Hematopoietic multipotent progenitor cell treated with erythropoietin and hydrocortisone succinate and interleukin-3 and kit ligand, for 4 days (in vitro differentiated cells): ENCODE measurements at places on chromosomes 2 and 18.

DNA sequence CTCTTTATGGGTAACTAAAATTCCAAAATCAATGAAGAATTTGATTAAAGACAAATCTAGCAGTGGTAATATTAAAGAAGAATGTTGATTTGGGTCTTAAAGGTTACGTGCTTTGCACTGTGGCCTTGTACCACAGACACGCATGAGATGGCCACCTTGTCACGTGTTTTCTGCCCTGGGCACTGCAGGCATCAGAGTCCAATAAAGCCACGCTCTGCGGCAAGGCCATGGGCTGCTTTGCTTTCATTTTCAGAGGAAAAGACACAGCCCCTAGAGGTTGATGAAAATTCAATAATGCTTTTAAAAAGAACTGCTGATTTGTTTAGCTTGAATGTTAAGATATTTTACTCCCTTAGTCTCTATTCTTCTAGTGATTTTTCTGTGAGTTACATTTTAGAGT lies 30.4 kb downstream of the AOX1 start:
- DNase-seq = peak; percentile 36

GRCh38 chr2:209696836-209697711 lies 74.6 kb upstream of the UNC80 start:
- DNase-seq = no peak

DNA sequence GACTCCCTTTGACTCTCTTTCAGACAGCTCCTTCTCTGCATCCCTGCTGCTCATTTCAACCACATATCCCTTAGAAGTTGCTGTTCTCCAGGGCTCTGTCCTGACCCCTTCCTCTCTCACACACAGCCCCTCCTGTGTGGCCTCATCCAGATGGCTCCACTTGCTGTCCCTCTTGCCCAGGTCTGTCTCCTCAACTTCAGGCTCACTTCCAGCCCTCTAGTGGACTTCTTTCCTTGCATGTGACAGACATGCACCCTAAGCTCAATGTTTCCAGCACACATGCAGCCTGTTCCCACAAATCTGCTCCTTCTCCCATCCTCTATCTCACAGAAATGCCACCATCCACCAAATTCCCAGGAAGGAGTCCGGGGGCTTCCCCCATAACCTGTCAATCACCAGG lies 9.0 kb upstream of the MRPL19 start:
- no peak for DNase-seq

- no peak for DNase-seq
These were observed 28.5 kb upstream of the RALBP1 start for GRCh38 chr18:9446839-9447238.

DNA sequence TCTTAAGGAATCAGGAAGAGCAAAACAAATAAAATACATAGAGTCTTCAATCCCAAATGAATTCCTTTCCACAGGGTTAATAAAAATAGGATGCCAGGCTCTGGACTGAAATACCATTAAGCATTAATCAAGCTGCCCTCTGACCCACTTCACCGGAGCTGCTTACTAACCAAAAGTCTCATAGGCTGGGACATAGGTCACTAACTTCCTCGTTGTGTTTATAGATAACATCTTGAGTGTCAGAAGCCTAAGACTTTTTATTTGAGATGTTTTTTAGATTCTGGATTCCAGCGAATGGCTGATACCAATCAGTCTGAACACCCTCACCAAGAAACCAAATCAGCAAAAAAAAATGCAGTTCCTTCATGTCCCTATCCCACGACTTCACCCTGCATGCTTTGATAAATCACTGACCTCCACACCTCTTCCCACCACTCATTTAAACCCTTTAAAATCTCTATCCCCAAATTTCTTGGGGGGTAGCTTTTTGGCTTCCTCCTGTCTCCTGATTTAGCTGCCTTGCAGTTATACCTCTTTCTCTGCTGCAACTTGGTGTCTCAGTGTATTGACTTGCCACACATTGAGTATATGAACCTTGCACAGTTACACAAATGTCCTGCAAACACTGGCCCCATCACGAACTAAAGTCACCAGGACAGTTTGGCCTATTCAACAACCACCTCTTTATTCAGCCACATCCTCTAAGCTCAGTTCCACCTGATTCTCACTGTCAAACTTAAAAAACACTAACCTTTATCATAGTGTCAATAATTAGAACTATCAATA lies 399.3 kb downstream of the METTL4 start:
- DNase-seq = peak; percentile 4

- DNase-seq = no peak
These were observed 168.7 kb downstream of the NRXN1 start for GRCh38 chr2:50863218-50863617.

DNA sequence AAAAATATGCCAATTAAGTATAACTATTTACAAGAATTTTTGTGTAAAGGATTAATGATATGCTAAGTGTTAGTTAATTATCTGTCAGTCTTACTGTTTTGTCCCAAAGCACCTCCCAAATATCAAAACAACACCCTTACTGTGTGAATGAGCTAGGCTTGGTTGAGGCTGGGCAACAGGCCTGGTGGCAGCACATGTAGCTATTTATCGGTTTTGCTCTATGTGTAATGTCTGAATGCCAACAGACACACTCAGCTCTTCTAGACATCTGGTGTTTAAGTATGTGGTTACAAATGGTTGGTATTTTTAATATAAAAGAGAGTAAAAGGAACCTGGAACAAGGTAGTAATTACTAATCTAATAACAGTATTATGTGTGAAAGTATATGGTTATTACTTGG lies 175.3 kb downstream of the RAB3GAP1 start:
- DNase-seq = no peak

GRCh38 chr2:26298638-26299393 lies 47.1 kb upstream of the SELENOI start:
- DNase-seq = peak; percentile 75

DNA sequence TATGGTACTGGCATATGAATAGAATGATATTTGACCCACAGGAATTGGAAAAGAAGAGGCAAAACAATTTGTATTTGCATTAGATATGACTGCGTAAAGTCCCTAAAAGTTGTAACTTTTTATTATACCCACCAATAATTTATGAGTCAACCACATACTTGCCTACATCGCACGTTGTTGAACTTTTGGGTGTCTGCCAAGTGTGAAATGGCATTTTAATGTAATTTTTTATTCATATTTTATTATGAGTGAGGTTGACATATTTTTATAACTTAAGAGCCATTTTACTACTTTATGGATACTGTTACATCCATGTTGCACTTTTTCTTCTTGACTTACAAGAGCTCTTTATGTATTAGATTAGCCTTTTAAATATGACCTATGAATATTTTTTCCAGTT lies 4.6 kb downstream of the DSC2 start:
- no peak for DNase-seq

GRCh38 chr2:38427936-38428335 lies 50.9 kb upstream of the ATL2 start:
- DNase-seq = peak; percentile 11

GRCh38 chr2:133062931-133063665 lies 393.1 kb upstream of the LYPD1 start:
- DNase-seq = no peak

GRCh38 chr2:237389831-237390230 lies 24.1 kb downstream of the COL6A3 start:
- no peak for DNase-seq

GRCh38 chr18:36330435-36331052 lies 33.0 kb downstream of the FHOD3 start:
- DNase-seq = no peak

DNA sequence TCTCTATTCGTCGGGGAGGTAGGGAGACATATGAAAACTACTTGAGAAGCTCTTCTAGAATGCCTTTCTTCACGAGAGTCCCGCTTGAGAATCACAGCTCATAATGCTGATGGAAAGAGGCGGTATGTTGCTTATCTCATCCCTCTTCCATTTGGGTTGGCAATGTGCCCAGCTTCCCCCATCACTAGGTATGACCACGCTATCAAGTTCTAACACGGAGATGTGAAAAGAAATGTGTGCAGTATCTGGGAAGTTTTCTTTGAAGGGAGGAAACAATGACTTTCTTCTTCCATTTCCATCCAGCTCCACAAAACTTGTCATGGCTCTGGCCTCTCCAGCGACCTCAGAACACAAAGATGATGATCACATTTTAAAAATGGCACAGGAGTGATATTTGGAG lies 742.4 kb downstream of the DCDC2C start:
- no peak for DNase-seq

GRCh38 chr18:66193938-66194337 lies 410.0 kb downstream of the CDH19 start:
- no peak for DNase-seq

GRCh38 chr18:55100817-55101457 lies 141.7 kb upstream of the CCDC68 start:
- no peak for DNase-seq

- DNase-seq = no peak
These were observed 1304.4 kb upstream of the ACVR2A start for GRCh38 chr2:146540271-146540932.

- no peak for DNase-seq
These were observed 61.3 kb downstream of the ZBTB7C start for GRCh38 chr18:48347756-48348326.

GRCh38 chr2:150259746-150260145 lies 227.7 kb downstream of the RND3 start:
- DNase-seq = no peak

GRCh38 chr2:30710461-30710860 lies 96.8 kb downstream of the CAPN13 start:
- DNase-seq = no peak

DNA sequence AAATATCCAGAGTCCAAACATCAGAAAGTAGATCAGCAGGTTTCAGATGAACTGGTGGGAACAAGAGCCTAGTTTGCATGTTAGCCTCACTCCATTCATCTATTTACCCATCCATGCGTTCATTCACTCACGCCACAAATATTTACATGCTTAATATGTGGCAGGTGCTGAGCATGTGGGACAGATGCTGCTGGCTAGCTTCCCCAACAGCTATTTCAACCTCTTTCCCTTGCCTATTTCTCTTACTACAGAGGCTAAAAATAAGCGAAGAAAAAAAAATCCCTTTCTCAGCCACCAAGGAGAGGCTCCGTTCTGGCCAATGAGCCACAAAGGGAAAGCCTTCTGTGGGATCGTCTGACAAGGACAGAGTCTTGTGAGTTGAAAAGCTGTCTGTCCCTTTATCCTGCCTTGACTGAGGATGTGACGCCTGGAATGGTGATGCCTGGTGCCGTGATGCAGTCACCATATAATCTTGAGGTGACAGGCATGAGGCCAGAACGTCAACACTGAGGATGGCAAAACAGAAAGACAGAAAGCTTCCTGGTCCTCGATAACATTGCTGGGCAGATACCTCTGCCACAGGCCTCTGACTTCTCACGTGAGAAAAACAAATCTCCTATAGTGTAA lies 78.2 kb downstream of the KCTD1 start:
- no peak for DNase-seq

GRCh38 chr18:23888881-23889280 lies 125.7 kb upstream of the TTC39C start:
- no peak for DNase-seq

DNA sequence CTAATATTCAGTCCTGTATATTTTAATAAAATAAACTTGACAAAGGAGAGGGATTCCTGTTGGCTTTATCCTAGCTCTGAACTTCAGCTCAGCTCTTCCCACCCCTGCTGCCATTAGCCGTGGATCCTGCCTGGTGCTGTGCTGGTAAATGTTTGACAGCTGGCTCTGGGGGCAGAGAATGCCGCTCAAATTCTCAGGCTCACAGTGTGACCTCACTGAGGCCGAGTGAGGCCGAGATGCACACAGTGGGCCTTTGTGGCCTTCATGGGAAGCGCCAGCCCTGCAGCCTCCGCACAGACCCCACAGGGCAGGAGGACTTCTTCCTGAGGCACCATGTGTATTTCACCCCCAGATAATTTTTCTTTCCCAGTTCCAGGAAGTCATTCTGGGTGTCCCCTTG lies 16.5 kb upstream of the FAHD2A start:
- no peak for DNase-seq

DNA sequence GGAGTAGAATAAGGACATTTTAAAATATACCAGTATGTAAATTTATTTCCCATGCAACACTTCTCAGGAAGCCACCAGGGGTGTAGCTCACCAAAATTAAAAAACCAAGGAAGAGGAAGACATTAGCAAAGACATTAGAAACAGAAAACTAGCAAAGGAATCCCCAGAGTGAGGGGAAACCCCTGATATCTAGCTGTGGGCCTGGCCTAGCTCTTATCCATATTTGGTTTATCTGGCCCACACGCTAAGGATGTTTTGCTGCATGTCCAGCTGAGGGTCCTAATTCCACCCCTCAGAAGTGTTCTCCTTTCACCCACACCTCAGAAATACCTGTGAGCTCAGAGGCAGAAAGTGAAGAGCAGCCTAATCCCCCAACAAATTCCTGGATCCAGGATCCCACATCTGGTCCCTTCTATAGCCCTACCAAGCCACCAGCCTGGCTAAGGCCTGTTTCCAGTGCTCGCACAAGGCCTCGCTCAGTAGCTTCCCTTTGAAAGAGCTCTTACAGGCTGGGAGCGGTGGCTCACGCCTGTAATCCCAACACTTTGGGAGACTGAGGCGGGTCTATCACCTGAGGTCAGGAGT lies 17.4 kb downstream of the OSBPL1A start:
- peak; percentile 15 for DNase-seq

DNA sequence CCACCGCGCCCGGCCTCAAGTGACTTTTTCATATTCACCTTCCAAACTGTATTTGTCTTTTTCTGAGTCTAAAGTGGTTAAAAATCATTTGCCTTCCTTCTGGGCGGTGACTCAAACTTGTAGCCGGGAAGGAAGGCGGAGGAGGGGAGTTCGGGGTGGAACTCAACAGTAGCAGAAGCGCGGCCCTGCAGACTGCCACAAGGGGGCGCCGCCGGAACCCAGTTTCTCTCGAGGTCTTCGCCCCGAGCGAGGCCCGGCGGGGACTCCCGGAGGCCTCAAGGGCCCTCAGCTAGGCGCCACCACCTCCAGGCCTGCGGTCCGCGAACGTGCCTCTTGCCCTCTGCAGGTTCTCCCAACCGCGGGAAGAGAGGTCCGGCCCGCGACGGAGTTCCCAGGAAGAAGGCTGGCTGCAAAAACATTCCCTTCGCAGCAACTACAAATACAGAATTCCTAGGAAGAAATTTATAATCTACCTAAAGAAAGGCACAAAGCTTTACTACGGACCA lies 16.8 kb upstream of the ITM2C start:
- DNase-seq = peak; percentile 93

GRCh38 chr18:5972298-5972697 lies 77.0 kb upstream of the TMEM200C start:
- no peak for DNase-seq

DNA sequence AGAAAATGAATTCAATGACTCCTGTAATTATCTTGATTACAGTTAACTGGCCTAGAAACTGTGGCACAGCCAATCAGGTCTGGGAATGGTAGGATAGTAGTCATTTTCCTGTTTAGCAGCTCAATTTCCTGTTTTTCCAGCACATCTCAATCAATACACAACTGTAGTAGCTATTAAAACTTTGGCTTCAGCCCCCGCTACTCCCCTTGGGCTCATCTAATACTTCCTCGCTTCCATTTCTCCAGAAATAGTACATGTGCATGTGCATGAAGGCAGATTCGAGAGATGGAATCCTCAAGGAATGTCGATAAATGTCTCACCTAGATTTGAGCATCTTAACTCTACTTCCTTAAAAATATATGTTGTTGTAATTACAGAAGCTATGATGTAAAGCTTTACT lies 9.7 kb downstream of the COBLL1 start:
- no peak for DNase-seq

- DNase-seq = no peak
These were observed 41.1 kb downstream of the FEZ2 start for GRCh38 chr2:36556842-36557241.

GRCh38 chr2:138079976-138080375 lies 115.7 kb downstream of the HNMT start:
- no peak for DNase-seq
